ENCODE measurements at places on chromosomes 4 and X.
A peak's percentile ranks its signal among the peaks of the same experiment; 100 is the strongest.

DNA sequence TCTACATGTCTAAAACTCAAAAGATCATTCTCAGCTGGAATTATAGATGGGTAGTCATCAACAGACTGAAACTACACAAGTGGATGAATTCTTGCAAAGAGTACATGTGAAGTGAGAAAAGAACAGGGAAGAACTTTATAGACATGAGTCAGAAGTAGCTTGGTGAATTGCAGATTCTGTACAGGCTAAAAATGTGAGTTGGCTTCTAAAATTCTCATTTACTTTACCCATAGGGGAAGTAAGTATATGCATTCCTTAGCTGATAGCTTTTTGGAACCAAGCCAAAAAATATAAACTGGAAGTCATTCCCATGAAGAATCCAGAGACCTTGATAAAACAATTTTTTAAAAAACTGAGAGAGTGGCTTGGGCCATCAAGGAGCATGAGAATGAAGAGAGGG is 584.2 kb upstream of the FTHL17 start:
- no peak for DNase-seq

GRCh38 chr4:154035341-154035740 is 246.5 kb upstream of the SFRP2 start:
- no peak for DNase-seq

DNA sequence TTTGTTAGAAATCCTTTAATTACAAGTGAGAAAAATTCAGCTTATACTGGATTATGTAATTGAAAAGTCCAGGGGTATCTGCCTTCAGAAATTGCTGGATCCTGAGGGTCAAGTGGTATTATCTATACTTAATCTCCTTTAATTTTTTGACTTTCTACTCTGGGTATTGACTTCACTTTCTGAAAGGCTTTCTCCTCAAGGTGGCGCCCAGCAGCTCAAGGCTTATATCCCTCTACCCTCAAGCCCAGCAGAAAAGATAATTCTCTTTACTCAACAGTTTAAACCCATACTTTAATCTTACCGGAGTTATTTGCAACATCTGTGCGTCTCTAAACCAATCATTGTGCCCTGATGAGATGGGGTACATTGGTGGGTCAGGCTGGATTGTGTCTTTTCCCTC is 129.5 kb downstream of the LARP7 start:
- DNase-seq = peak; percentile 23

GRCh38 chrX:31117266-31117665 is 45.4 kb upstream of the FTHL17 start:
- no peak for DNase-seq

GRCh38 chr4:43331226-43332051 is 438.9 kb downstream of the GRXCR1 start:
- peak; percentile 52 for DNase-seq

DNA sequence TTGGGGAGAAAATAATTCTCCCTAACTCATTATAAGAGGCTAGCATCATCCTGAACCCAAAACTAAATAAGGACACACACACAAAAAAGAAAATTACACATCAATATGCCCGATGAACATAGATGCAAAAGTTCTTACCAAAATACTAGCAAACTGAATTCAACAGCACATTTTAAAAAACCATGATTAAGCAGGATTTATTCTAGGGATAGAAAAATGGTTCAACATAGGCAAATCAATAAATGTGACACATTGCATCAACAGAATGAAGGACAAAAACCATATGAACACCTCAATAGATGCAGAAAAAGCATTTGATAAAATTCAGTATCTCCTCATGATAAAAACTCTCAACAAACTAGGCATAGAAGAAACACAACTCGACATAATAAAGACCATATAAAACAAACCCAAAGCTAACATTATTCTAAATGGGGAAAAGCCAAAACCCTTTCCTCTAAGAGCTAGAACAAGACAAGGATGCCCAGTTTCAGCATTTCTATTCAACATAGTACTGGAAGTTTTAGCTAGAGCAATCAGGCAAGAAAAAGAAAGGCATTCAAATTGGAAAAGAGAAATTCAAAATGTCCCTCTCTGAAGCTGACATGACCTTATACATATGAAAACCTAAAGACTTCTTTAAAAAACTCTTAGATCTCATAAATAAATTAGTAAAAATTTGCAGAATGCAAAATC is 200.9 kb downstream of the NKX6-1 start:
- DNase-seq = no peak

DNA sequence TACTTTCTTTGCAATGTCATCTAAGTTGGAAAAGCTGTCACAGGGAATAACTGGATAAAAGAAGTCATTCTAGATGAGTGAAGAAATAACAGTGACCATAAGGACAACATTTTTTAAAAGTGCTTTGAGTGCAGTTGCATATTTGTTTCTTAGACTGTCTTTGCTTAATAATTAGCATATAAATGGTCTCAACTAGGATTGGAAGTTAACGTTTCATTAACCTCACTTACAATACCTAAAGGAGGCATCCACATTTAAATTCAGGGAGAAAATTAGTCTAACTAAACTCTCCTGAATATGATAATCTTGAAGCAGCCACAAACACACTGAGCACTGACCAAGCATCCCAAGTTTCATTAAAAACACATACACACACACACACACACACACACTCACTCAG is 780.7 kb downstream of the PCDH18 start:
- no peak for DNase-seq

DNA sequence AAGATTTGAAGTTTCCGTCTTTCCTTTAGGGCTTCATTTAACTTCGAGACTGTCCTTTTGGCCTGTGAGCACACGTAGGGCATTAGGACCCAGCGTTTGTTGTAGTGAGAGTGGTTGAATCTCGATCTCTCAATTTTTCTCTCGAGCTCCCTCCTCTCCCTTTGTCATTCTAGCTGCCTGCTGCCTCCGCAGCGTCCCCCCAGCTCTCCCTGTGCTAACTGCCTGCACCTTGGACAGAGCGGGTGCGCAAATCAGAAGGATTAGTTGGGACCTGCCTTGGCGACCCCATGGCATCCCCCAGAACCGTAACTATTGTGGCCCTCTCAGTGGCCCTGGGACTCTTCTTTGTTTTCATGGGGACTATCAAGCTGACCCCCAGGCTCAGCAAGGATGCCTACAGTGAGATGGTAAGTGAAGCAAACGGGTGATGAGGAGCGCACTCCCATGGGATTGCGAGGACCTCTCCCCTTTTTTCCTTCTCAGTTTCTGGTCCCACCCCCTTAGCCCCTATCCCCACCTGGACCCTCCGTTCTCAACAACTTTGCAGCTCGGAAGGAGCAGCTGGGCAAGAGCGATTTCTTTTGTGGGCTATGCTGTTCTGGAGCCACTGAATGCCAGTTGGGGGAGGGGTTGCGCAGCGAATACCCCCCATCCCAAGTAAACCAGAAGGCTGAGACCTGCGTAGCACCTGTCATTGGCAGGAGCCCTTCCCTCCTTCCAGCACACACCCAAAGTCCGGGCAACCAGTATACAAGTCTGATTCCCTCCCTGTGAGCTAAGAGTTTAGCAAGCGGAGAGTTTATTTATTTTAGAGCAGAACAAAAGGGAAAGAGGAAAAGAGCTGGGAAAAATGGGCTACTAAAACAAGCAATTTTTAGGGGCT is at the start of gene TMEM35A:
Gene TMEM35A, plus strand, starts transcription at position 164 of the 883 bp plus-strand sequence. Its CDS starts 124 bp downstream, at position 288.
- no peak for DNase-seq

- no peak for DNase-seq
Measured at GRCh38 chrX:72716766-72717165, 2.7 kb upstream of the PHKA1 start.

GRCh38 chr4:185740471-185740873 is 71.5 kb downstream of the SORBS2 start:
- no peak for DNase-seq

GRCh38 chr4:4694296-4694772 is 152.5 kb upstream of the STX18 start:
- peak; percentile 21 for DNase-seq

GRCh38 chr4:20252656-20253282 is 1.1 kb downstream of the SLIT2 start:
- DNase-seq = peak; percentile 11

DNA sequence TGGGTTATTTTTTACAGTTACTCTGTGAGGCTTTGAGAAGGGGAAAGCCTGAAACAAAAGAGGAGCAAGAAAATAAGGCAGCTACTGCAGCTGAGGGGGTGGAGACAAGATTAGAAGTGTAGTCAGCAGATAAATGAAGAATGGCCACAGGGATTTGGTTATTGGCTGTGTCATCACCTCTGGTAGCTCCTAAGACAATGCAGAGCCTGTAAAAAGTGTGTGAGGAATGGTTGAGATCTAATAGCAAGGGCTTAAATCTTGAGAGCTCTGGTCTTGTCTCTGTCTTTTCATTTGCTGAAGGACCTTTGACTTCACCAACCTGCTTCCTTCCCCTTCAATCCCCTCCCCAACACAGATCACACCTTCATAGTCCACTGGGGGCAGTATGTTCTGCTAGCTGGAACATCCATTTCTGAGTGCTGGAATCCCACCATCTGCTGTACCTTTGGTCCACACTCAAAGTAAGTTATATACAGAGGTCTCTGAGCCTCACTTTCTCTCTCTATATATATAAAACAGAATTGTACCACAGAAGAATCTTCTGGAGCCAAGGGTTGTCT is 213.7 kb upstream of the ZIC3 start:
- no peak for DNase-seq

- no peak for DNase-seq
Measured at GRCh38 chrX:72262077-72262476, 15.0 kb downstream of the RPS4X start.

GRCh38 chr4:38983787-38984598 is 48.2 kb downstream of the TMEM156 start:
- DNase-seq = no peak
